ENCODE measurements at places on chromosomes 12 and 14. TPM values are rescaled to one million over a fixed set of nuclear protein-coding genes. Genes with fewer than 3 reads are reported as not detected.

- H3K27me3 ChIP-seq = peaks cover 12% of the 10 kb centered on the region
- H3K27ac ChIP-seq = no peak overlapping the region
- DNase-seq = no peak
- peaks cover 22% of the 10 kb centered on the region for H3K36me3 ChIP-seq
These were observed 22.2 kb downstream of the RTRAF start for GRCh38 chr14:52011523-52011922.

DNA sequence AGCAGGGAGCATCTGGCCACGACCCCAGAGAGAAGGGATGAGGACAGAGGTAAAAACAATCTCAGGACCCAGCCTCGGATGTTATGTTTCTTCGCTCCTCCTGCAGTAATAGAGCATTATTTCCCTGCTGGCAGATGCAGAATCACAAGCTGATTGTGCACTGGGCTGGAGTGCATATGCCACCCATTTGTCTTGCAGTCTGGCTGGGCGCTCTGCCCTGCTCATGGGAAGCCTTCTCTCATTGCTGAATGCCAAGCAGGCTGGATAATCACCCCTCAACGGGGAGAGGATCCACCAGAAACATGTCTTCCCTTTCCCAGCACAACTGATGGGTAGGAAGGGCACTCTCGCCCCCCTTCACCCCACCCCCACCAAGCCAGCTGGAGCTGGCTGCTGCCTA is 8.5 kb upstream of the VASH1 start:
- H3K36me3 ChIP-seq = no peaks in the 10 kb centered on the region
- no peak overlapping the region for H3K4me3 ChIP-seq
- no peaks in the 10 kb centered on the region for H3K27me3 ChIP-seq
- no peaks in the 10 kb centered on the region for H3K4me1 ChIP-seq
- DNase-seq = no peak
- H3K27ac ChIP-seq = no peak overlapping the region

DNA sequence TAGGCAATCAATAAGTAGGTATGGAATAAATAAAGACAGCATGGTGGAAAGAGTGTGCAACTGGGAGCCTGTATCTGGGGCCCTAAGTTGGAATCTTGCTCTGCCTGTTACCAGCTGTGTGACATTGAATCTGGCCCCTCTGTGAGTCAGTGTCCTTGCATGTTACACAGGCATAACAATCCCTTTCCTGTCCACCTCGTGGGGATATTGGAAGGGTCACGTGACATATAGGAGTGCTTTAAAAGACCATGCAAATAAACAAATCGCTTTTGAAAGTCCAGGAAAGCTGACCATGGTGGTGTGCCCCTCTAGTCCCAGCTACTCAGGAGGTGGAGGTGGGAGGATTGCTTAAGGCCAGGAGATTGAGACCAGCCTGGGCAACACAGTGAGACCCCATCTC is 51.1 kb upstream of the VRK1 start:
- DNase-seq = no peak

- H3K4me1 ChIP-seq = no peaks in the 10 kb centered on the region
- no peak overlapping the region for H3K27ac ChIP-seq
- no peak overlapping the region for H3K4me3 ChIP-seq
- peaks cover 35% of the 10 kb centered on the region for H3K27me3 ChIP-seq
- no peak for DNase-seq
These were observed 78.8 kb upstream of the RTL1 start for GRCh38 chr14:100982353-100982752.

DNA sequence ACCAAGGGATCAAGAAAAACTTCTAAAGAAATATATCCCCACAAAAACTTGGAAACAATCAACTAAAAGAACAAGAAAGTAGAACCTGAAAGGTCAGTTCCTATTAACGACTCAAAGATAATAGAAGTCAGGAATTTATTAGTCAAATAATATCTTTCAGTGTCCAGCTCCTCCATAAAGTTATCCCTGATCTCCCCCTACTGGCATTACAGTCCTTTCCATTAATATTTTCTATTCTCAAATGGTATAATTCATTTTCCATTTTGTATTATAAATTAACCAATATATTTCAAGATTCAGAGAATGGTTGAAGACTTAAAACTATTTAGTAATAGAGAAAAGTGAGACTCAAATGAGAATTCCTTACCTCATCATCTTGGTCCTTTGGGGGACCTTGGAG is 11.6 kb upstream of the SUPT16H start:
- H3K4me3 ChIP-seq = no peak overlapping the region
- H3K36me3 ChIP-seq = peaks cover 24% of the 10 kb centered on the region
- no peaks in the 10 kb centered on the region for H3K27me3 ChIP-seq

DNA sequence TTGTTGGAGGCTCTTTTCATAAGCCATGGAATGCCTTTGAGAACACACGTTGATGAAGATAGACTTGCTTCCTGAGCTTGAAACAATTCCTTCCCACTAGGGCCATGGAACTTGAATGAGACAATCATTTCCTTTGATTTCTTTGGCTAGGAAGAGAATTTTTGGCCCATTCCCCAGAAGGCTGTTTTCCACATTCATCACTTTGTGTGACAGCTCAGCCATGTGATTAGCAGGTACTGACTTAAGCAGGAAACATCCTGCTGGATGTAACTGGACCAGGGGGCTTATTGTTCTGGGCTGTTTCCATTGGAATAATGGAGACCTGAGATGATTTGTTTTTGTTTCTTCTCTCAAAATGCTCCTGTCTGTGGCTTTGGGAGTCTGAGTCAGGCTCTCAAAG is 469.8 kb upstream of the SEL1L start:
- H3K4me1 ChIP-seq = no peaks in the 10 kb centered on the region
- H3K27me3 ChIP-seq = no peaks in the 10 kb centered on the region
- no peak overlapping the region for H3K27ac ChIP-seq
- DNase-seq = no peak

DNA sequence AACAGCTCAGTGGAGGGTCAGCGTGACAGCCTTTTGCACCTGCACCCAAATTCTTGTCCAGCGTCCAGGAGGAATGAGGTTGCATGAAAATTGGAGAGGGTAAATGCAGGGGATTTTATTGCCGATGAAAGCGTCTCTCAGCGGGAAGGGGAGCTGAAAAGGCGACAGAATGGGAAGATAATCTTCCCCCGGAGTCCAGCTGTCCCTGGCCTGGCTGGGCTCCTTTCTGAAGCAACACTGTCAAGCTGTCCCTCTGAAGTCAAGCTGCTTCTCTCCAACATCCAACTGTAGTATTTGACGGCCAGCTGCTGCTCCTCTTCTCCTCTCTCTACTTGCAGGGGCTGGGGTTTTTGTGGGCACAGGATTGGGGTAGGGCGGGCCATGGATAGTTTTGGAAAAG is 32.7 kb downstream of the NOPCHAP1 start:
- no peak overlapping the region for H3K27ac ChIP-seq
- H3K27me3 ChIP-seq = no peaks in the 10 kb centered on the region
- no peaks in the 10 kb centered on the region for H3K4me1 ChIP-seq
- peaks cover 19% of the 10 kb centered on the region for H3K36me3 ChIP-seq

The HHIPL1 gene
- 0.02 TPM for total RNA-seq
